ENCODE measurements at places on chromosomes 11 and 22. TPM values are rescaled to one million over a fixed set of nuclear protein-coding genes. Genes with fewer than 3 reads are reported as not detected.
A peak's percentile ranks its signal among the peaks of the same experiment; 100 is the strongest.

DNA sequence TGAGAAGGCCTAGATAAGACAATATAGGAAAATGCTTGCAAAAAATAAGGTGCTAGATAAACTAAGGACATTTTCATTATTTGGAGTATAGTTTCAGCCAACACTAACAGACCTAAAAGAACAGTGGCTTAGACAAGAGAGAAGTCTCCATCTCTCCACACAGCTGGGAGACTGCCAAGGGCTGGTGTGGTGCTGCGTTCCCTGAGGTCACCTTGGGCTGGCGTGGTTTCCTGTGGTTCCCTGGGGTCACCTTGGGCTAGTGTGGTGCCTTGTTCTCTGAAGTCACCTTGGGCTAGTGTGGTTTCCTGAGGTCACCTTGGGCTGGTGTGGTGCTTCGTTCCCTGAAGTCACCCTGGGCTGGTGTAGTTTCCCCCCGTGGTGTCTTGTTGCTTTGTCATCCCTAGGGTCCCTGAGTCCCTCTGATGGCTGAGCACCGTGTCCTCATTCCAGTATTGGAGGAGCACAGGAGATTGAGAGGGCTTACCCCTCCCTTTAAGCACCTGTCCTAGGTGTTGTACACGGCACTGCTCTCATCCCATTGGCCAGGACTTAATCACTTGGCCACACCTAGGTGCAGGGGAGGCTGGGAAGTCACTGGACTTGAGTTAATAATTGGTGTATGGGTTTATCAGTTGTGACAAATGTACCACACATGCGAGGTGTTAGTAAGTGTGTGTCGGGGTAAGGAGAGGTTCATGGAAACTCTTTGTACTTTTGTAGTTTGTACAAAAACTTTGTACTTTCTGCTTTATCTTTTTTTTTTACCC lies 14.9 kb downstream of the SAMM50 start:
- peaks cover 36% of the 10 kb centered on the region for H3K36me3 ChIP-seq
- H3K27me3 ChIP-seq: no peaks in the 10 kb centered on the region
- no peaks in the 10 kb centered on the region for H3K4me1 ChIP-seq
- H3K27ac ChIP-seq: no peak overlapping the region
- DNase-seq: no peak
- no peak overlapping the region for H3K4me3 ChIP-seq

GRCh38 chr22:47620391-47620790 lies 857.9 kb downstream of the TBC1D22A start:
- no peak for DNase-seq
- no peaks in the 10 kb centered on the region for H3K27me3 ChIP-seq
- no peaks in the 10 kb centered on the region for H3K36me3 ChIP-seq
- no peak overlapping the region for H3K4me3 ChIP-seq
- no peaks in the 10 kb centered on the region for H3K4me1 ChIP-seq

DNA sequence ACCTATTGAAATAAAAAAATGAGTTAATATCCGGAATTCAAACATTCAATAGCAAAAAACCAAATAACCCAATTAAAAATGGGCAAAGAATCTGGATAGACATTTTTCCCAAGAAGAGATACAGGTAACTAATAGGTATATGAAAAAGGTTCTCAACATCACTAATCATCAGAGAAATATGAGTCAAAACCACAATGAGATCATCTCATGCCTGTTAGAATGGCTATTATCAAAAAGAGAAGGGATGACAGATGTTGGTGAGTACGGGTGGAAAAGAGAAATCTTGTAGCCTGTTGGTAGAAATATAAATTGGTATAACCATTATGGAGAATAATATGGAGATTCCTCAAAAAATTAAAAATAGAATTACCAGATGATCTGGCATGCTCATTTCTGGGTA lies 26.9 kb upstream of the OR6M1 start:
- H3K27ac ChIP-seq: no peak overlapping the region
- no peaks in the 10 kb centered on the region for H3K4me1 ChIP-seq
- H3K4me3 ChIP-seq: no peak overlapping the region
- H3K27me3 ChIP-seq: no peaks in the 10 kb centered on the region
- DNase-seq: no peak

- H3K27ac ChIP-seq: no peak overlapping the region
- H3K36me3 ChIP-seq: no peaks in the 10 kb centered on the region
- H3K27me3 ChIP-seq: no peaks in the 10 kb centered on the region
- H3K4me1 ChIP-seq: peaks cover 11% of the 10 kb centered on the region
Observed at GRCh38 chr11:46832511-46833214, 13.4 kb downstream of the CKAP5 start.

DNA sequence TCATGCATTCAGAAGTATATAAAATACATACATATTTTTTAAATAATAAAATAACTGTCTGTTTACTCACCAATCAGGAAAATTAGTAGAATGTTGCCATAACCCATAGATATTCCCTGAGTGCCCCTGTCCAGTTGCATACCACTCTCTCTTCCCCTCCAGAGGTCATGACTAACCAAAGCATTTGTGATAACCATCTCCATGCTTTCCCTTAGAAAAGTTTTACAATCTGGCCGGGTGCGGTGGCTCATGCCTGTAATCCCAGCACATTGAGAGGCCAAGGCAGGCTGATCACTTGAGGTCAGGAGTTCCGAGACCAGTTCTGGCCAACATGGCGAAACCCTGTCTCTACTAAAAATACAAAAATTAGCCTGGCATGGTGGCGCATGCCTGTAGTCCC lies 33.2 kb upstream of the LDHA start:
- H3K4me1 ChIP-seq: no peaks in the 10 kb centered on the region
- H3K27ac ChIP-seq: no peak overlapping the region
- no peaks in the 10 kb centered on the region for H3K27me3 ChIP-seq
- peaks cover 48% of the 10 kb centered on the region for H3K36me3 ChIP-seq
- no peak for DNase-seq

- H3K27me3 ChIP-seq: no peaks in the 10 kb centered on the region
- H3K27ac ChIP-seq: no peak overlapping the region
- no peaks in the 10 kb centered on the region for H3K36me3 ChIP-seq
- no peak overlapping the region for H3K4me3 ChIP-seq
Observed at GRCh38 chr11:41099654-41100053, 359.8 kb downstream of the LRRC4C start.

DNA sequence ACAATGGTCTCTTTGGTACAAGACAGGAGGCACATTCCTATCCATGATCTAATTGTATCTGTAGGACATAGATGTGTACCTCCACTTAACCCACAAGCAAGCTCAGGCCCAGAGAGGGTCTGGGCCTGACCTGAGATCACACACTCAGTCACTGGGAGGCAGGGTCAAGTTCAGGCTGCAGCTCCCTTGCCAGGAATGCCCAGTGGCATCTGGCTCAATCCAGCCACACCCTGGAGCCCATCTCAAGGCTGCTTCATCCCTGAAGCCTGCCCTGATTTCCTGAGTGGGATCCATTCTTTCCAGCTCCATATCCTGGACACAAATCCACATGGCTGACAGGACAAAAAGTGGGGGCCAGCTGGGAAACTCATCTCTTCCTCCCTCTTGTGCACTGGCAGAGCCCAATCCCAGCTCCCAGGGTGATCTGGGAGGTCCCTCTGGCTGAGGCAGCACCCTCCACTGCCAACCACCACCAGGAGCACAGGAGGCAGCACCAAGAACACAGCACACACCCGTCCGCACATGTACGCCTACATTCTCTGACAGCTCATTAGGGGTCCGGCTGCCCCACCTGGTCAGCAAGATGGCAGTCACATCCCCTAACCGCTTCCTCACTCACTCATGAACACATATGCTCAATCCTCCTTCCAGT lies 39.2 kb upstream of the KLHL35 start:
- DNase-seq: no peak
- 0 out of 2 replicates have a peak, but pooled peaks cover 6% of the 10 kb centered on the region for H3K4me1 ChIP-seq
- no peak overlapping the region for H3K27ac ChIP-seq
- H3K36me3 ChIP-seq: no peaks in the 10 kb centered on the region
- H3K4me3 ChIP-seq: no peak overlapping the region

- H3K4me1 ChIP-seq: no peaks in the 10 kb centered on the region
- no peak overlapping the region for H3K27ac ChIP-seq
- no peaks in the 10 kb centered on the region for H3K36me3 ChIP-seq
- H3K27me3 ChIP-seq: no peaks in the 10 kb centered on the region
Observed at GRCh38 chr11:60370252-60370810, 8.0 kb upstream of the MS4A7 start.

DNA sequence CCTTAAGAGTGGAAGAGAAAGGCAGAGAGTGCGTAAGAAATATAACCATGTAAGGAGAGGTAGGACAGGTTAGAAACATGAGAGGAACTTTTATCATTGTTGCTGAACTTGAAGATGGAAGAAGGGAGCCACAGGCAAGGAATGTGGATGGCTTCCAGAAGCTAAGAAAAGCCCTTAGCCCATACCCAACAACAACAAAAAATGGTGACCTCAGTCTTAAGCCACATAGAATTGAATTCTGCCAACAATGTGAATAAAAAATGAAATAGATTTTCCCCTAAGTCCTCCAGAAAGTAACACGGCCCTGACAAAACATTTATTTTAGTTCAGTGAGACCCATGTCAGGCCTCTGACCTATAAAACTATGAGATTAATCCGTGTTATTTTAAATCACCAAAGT lies 767.3 kb downstream of the FAM181B start:
- H3K4me3 ChIP-seq: no peak overlapping the region
- H3K4me1 ChIP-seq: no peaks in the 10 kb centered on the region
- no peaks in the 10 kb centered on the region for H3K27me3 ChIP-seq

DNA sequence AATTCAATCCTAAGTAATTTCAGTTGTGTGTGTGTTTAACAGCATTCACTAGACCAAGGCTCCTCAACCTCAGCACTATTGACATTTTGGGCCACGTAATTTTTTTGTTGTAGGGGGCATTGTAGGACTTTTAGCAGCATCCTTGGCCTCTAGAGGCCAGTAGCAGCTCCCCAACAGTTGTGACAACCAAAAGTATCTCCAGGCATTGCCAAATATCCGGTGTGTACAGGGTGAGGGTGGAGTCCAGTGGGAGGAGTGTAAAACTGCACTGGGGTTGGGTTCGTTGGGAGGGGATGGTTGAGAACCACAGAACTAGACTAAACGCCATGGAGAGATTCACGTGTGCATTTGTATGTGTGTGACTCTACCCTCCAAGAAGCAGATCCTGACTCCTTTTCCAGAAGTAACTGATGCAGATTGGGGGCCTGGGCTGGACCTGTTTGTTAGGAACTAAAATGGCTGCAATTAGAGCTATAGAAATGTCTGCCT lies 5.9 kb upstream of the PHF21A start:
- no peaks in the 10 kb centered on the region for H3K27me3 ChIP-seq
- H3K27ac ChIP-seq: no peak overlapping the region
- DNase-seq: peak; percentile 84
- H3K4me3 ChIP-seq: no peak overlapping the region

DNA sequence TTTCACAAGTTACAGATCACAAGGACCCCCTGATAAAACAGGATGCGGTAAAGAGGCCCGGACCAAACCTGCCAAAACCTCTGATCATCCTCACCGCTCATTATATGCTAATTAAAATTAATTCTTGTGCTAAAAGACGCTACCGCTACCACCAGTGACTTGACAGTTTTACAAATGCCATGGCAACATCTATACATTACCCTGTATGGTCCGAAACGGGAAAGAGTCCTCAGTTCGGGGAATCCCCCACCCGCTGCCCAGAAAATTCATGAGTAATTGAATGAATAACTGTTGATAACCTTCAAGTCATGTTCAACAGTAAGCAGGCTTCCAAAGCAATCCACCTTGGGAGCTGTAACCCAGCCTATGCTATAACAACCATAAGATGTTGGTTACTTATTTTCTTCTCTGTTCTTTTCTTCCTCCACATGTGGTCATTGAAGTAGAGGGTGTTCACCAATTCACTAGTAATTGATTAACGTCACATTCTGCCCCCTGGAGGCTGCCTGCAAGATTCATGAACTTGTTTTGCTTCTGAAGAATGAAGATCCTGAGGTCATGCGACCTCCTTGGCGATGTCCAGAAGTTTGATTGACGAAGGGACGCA lies 20.6 kb downstream of the APOBEC3H start:
- no peaks in the 10 kb centered on the region for H3K36me3 ChIP-seq
- no peak overlapping the region for H3K4me3 ChIP-seq
- DNase-seq: peak; percentile 53
- peaks cover 22% of the 10 kb centered on the region for H3K27me3 ChIP-seq

GRCh38 chr11:64198511-64198910 lies 8.0 kb upstream of the FERMT3 start:
- DNase-seq: no peak
- H3K4me3 ChIP-seq: no peak overlapping the region
- no peaks in the 10 kb centered on the region for H3K4me1 ChIP-seq

GRCh38 chr11:44255406-44256071 lies 54.4 kb downstream of the ALX4 start:
- DNase-seq: no peak
- no peaks in the 10 kb centered on the region for H3K27me3 ChIP-seq
- H3K27ac ChIP-seq: no peak overlapping the region
- H3K4me3 ChIP-seq: no peak overlapping the region

DNA sequence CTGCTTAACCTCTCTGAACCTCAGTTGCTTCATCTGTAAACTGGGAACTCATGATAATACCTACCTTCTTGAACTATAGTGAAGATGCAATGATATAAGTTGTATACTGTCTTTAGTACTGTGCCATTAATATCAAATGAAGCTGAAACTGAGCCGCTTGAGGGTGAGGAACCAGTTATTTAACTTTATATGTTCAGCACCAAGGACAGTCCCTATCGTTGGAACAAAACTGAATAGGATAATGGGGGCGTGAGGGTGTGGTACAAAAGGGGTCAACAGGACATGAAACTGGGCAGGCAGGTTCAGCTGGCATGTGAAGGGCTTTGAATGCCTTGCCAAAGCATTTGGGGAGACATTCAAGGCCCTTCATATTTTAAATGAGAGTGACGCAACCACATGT lies 112.6 kb downstream of the C11orf91 start:
- no peaks in the 10 kb centered on the region for H3K27me3 ChIP-seq
- peaks cover 9% of the 10 kb centered on the region for H3K36me3 ChIP-seq
- no peak for DNase-seq
- no peak overlapping the region for H3K4me3 ChIP-seq

DNA sequence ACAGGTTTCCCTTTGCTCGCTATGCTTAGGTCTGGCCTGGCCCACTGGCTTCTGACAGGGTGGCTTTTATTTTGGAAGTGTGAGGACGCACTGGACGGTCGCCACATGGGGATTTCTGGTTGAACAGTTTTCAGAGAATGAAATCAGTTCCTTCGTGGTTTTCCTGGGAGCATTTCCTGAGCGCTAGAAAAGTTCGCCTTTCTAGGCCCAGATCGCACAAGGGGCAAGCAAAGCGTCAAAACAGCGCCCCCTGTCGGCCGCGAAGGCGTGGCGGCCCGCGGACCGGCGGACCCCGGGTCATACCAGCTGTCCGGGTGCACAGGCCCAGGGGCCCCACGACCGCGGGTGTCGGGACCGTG lies 12.7 kb upstream of the CYP2R1 start:
- no peak overlapping the region for H3K27ac ChIP-seq
- no peaks in the 10 kb centered on the region for H3K36me3 ChIP-seq
- H3K4me1 ChIP-seq: no peaks in the 10 kb centered on the region
- peak overlapping the region; percentile 67 for H3K4me3 ChIP-seq

Gene P4HA3
- 24.3 TPM for total RNA-seq

Gene LINC01488
- not detected for total RNA-seq

Gene MADD
- total RNA-seq: 20.4 TPM

Gene SLC37A4
- total RNA-seq: 11.1 TPM

Measured in GM23248 (cell line).